Activated B cell treated with CpG ODN at 0.5 μM for 24 hours (primary cell): ENCODE measurements at places on chromosomes 5 and 9. TPM values are rescaled to one million over a fixed set of nuclear protein-coding genes. Genes with fewer than 3 reads are reported as not detected.

GRCh38 chr9:109478051-109478563 lies 20.0 kb downstream of the PTPN3 start:
- H3K4me1 ChIP-seq = no peaks in the 10 kb centered on the region
- no peak for DNase-seq
- H3K36me3 ChIP-seq = no peaks in the 10 kb centered on the region
- no peak overlapping the region for H3K27ac ChIP-seq

GRCh38 chr5:149162401-149163084 lies 21.2 kb downstream of the ABLIM3 start:
- H3K27me3 ChIP-seq = peaks cover 11% of the 10 kb centered on the region
- H3K27ac ChIP-seq = no peak overlapping the region
- H3K4me3 ChIP-seq = no peak overlapping the region
- H3K4me1 ChIP-seq = no peaks in the 10 kb centered on the region
- DNase-seq = no peak

- H3K27ac ChIP-seq = no peak overlapping the region
- no peak for DNase-seq
- no peak overlapping the region for H3K4me3 ChIP-seq
- no peaks in the 10 kb centered on the region for H3K36me3 ChIP-seq
Measured at GRCh38 chr9:68631811-68632210, 73.2 kb upstream of the PIP5K1B start.

GRCh38 chr5:424301-425110 lies 18.5 kb upstream of the EXOC3 start:
- no peak overlapping the region for H3K4me3 ChIP-seq
- H3K27ac ChIP-seq = peak overlapping the region; percentile 37
- peak; percentile 17 for DNase-seq
- H3K4me1 ChIP-seq = peaks cover 16% of the 10 kb centered on the region
- peaks cover 3% of the 10 kb centered on the region for H3K27me3 ChIP-seq
- no peaks in the 10 kb centered on the region for H3K36me3 ChIP-seq

SPOCK1 gene
- not detected in 2 replicates for total RNA-seq

DNA sequence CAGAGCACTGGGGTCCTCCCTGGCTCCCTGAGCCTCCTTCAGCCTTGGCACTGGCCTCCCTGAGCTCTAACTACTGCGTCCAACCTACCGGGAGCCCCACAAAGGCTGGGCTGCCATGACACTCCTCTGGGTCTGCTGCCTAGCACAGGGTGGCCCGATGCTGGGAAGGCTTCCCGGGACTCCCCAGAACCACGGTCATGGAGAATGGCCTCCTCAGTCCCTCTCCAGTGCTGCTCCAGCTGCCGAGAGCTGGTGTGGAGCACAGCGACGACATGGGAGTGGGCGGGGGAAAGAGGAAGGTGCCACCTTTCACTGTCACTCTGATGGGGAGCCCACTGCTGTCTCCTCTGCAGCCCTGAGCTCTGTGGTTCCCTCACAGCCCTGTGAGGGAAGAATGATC lies 61.5 kb upstream of the RNF130 start:
- DNase-seq = no peak
- H3K36me3 ChIP-seq = no peaks in the 10 kb centered on the region
- no peak overlapping the region for H3K27ac ChIP-seq
- peaks cover 3% of the 10 kb centered on the region for H3K27me3 ChIP-seq

- no peaks in the 10 kb centered on the region for H3K27me3 ChIP-seq
- no peak overlapping the region for H3K27ac ChIP-seq
- H3K36me3 ChIP-seq = no peaks in the 10 kb centered on the region
- no peak overlapping the region for H3K4me3 ChIP-seq
- H3K4me1 ChIP-seq = peaks cover 3% of the 10 kb centered on the region
Measured at GRCh38 chr5:123875561-123876275, 363.7 kb downstream of the CSNK1G3 start.

DNA sequence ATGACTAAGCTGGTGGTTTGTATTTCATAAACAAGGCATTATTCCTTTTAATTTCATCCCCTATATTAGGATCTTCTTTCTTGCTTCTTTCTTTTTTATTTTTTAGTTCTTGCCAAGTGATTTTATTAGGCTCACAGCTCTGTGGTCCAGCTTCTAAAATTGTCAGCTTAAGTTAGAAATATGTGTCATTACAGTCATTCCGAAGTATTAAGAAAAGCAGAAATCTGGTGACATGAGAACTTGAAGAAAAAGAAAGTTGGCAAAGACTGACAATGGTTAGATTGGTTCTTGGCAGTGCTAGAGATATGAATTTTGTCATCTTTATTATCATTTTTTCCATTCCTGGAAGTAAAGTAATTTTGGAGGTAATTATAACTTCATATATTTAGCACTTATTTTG lies 166.5 kb upstream of the PRR16 start:
- no peaks in the 10 kb centered on the region for H3K36me3 ChIP-seq
- no peaks in the 10 kb centered on the region for H3K4me1 ChIP-seq
- no peak for DNase-seq
- no peak overlapping the region for H3K4me3 ChIP-seq
- no peaks in the 10 kb centered on the region for H3K27me3 ChIP-seq
- no peak overlapping the region for H3K27ac ChIP-seq

DNA sequence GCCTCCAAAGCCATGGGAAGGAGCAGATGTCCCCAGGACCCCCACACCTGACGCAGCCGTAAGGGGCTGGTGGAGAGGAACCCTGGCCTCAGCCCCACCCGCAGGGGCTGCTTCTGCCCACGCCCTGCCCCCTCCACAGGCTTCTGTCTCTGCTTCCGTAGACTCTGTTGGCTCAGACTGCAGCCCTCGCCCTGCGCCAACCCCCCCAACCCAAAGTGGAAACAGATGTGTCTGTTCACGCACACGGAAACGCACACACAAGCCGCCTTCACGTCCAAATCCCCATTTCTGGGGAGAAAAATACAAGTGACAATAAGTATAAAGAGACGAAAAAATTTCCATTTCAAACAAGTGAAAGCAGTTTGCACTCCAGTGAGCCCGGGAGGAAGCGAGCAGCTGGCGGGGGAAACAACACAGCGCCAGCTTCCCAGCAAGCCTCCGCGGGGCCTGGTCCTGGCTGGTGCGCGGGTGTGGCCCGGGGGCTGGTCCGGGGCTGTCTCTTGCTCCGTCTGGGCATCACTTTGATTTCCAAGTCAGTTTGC lies 32.6 kb upstream of the RXRA start:
- DNase-seq = no peak
- no peaks in the 10 kb centered on the region for H3K36me3 ChIP-seq
- peaks cover 2% of the 10 kb centered on the region for H3K27me3 ChIP-seq
- peak overlapping the region; percentile 79 for H3K4me3 ChIP-seq

DNA sequence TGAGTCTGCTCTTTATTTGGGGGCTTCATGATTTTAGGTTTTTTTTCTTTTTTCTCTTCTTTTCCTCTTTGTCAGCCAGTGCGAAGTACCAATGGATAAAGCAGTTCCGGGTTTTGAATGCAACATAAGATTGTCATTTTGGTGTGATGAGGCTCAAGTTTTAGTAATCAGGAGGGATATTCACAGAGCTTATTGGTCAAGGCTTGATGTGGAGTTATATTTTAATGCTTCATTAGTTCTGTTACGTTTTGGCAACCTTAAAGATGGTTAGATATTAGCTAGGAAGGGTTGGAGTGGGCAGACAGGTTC lies 1.4 kb downstream of the PIK3R1 start:
- no peak for DNase-seq
- H3K4me1 ChIP-seq = peaks cover 49% of the 10 kb centered on the region
- H3K27ac ChIP-seq = peak overlapping the region; percentile 80
- peak overlapping the region; percentile 95 for H3K4me3 ChIP-seq

DNA sequence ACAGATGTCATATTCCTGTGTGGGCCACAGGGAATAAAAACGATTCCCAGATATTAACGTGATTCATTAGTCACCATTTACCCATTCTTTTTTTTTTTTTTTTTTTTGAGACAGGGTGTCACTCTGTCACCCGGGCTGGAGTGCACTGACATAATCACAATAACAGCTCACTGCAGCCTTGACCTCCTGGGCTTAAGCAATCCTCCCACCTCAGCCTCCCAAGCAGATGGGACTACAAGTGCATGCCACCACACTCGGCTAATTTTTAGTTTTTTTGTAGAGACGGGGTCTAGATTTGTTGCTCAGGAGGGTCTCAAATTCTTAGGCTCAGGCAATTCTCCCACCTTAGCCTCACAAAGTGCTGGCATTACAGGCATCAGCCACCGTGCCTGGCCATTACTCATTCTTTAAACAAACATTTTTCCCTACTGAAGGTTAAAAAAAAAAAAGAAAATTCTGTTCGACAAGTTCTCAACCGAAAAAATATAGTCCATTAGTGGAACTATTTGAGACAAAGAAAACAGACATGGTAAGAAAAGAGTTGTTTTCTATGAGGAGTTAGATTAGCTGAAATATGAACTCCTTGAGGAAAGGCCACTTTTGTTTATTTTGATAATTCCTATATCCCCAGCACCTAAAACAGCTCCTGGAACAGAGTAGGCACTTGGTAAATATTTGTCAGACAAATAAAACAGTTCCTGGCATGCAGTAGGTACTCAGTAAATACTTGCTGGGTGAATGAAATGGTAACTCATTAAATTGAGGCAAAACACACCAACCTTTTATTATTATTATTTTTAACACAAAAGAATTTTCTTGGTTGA lies 32.1 kb upstream of the PDCL start:
- no peak overlapping the region for H3K27ac ChIP-seq
- H3K27me3 ChIP-seq = no peaks in the 10 kb centered on the region
- DNase-seq = no peak
- H3K4me3 ChIP-seq = no peak overlapping the region
- peaks cover 2% of the 10 kb centered on the region for H3K4me1 ChIP-seq

LRRC70 gene
- 0.84 and 1.2 TPM in 2 replicates for total RNA-seq

GRCh38 chr5:40736103-40736875 lies 19.5 kb downstream of the TTC33 start:
- no peak for DNase-seq
- H3K36me3 ChIP-seq = peaks cover 28% of the 10 kb centered on the region
- H3K27me3 ChIP-seq = no peaks in the 10 kb centered on the region
- H3K27ac ChIP-seq = no peak overlapping the region
- no peaks in the 10 kb centered on the region for H3K4me1 ChIP-seq
- H3K4me3 ChIP-seq = no peak overlapping the region
